Astrocyte of the spinal cord (primary cell): ENCODE measurements at places on chromosomes 1 and 21.

DNA sequence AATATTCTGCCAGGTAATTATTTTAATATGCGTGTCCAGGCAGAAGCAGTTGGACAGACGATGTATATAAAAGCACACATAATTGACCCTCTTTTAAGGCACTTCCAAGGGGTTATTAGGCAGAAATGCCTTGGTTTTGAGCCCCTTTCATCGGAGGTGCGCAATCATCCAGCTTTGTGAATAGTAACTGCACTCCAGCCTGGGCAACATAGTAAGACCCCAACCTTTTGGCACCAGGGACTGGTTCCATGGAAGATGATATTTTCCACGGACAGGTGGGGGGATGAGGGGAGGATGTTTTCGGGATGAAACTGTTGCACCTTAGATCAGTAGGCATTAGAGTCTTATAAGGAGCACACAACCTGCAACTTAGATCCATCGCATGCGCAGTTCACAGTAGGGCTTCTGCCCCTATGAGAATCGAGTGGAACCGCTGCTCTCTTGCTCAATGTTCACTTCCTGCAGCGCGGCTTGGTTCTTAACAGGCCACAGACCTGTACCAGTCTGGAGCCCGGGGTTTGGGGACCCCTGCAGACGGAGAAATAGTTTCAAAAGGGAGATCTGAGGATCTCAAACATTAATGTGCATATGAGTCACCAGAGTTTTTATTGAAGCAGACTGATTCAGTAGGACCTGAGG, 1.8 kb upstream of the MCOLN2 start:
- DNase-seq = peak; percentile 49

DNA sequence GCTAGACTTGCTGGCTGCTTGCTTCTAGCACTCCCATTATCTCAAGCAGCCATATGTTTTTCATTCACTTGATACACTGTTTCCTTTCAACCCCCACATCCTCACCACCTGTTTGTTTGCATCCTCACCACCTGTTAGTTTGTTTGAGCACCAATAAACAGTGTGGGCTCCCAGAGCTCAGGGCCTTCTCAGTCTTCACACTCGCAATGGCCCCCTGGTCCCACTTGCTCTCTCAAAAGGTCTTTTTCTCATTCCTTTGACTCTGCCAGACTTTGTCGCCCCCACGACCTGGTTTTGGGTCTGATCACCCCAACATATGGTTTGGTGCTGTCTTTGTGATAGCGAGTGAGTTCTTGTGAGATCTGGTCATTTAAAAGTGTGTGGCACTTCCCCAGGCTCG, 6.2 kb upstream of the PADI4 start:
- no peak for DNase-seq

- DNase-seq = no peak
These were observed 55.0 kb downstream of the FCRL5 start for GRCh38 chr1:157497284-157497683.

DNA sequence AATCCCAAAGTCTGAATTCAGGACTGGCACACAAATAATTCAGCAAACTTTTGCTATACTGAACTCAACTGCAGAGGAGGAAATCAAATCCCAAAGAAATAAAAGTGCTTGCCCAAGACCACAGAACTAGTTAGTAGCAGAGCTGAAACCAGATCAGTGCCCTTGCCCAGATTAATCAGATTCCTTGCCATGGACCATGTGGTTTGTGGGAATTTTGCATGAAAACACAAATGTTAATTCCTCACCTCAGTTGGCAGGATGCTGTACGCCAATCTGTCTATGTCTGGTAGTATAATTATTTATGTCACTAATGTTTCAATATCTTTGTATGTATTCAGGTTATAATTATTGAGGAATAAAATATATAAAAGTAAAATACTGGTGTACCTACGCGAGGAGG, 173.8 kb downstream of the DAB1 start:
- DNase-seq = no peak

DNA sequence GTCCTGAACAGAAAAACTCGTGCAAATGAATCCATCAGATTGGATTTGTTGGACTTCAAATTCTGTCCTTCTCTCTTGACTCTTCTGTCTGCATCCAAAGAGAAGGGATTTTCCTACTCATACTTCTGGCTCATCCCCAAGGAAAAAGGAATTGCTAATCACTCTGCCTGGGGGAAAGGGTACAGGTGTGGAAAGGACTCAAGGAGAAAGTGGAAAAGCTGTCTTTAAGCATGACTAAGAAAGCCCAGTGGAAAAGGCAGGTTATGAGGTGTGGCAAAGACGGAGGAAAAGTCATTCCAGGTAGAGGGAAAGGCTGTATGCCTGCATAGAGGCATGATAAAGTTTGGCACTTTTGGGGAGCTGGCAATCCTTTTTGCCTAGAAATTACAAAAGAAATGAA, 43.4 kb downstream of the PTGS2 start:
- DNase-seq = no peak

GRCh38 chr1:89429062-89429461, 65.2 kb downstream of the GBP6 start:
- DNase-seq = no peak

DNA sequence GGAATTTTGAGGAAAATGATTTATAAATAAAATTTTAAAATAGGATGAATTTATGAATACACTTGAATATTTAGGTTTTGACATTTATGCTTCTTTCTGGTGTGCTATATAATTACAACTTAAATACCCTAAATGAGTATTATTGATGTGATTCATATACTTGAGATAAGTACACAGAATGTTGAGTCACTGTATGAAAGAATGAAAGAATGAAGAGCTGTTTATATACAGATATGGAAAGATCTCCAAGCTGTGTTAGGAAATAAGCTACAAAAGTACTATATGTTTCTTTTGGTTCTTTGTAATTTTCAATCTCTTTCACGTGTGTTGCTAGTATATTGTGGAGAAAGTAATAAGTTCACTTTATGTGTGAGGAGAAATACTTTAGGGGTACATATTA, 147.2 kb downstream of the RASAL2 start:
- DNase-seq = peak; percentile 62

GRCh38 chr1:198939956-198940355, 301.1 kb downstream of the PTPRC start:
- DNase-seq = no peak

- peak; percentile 53 for DNase-seq
These were observed 61.8 kb upstream of the DAB1 start for GRCh38 chr1:57485643-57486042.

DNA sequence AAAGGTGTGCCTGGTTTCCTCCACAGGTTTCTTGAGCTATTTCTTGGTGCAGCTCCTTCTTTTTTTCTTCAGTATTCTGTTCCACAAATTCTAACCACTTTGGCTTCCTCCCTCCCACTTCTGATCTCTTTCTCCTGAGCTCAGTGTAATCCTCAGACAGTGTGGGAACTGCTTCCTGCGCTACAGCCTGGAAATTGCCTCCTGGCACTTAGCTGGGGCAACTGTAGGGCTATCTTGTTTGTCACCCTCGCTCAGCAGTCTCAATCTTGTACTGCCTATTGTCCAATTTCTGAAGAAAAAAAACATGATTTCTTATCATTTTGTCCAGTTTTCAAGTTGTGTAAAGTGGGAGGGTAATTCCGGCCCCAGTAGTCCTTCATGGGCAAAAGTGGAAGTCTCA, 24.0 kb upstream of the GALNT2 start:
- no peak for DNase-seq

DNA sequence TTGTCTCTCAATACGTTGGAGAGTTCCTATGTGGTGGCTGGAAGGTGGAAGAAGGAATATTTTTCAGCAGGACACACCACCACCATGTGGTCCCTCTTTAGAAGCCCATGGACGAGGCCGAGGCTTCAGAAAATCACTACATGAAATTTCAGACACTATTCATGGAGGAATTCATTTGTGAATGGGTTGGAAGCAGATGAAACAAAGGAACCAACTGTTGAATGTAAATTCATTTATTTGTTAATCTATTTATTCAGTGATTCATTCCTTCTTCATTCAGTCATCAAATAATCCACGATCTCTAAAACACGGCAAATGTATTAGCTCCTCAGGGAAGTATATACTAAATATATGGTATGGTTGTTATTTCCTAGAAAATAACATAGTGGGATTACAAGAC, 12.2 kb downstream of the SLC35F3 start:
- DNase-seq = peak; percentile 80

GRCh38 chr1:107515702-107516101, 374.9 kb downstream of the NTNG1 start:
- DNase-seq = no peak

DNA sequence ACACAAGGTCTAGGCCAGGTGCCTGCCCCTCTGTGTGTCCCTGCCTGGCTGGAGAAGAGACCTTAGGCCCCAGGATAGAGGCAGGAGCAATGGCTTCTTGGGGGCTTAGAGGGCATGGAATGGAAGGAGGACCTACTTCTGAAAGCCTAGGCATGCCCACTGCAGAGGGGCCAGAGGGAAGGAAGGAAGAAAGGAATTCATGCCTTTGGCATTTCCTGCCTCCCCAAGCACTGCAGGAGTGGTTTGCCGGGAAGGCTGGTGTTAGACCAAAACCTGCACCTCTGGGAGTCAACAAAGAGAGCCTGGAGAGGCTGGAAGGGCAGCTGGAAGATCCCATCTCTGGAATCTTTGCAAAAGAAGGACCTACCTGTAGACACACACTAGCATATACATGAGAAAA, 50.7 kb upstream of the KCNE2 start:
- no peak for DNase-seq

GRCh38 chr1:195899762-195900352, 708.4 kb downstream of the KCNT2 start:
- DNase-seq = peak; percentile 6

- peak; percentile 85 for DNase-seq
These were observed 16.2 kb upstream of the TTLL10 start for GRCh38 chr1:1157426-1157913.

DNA sequence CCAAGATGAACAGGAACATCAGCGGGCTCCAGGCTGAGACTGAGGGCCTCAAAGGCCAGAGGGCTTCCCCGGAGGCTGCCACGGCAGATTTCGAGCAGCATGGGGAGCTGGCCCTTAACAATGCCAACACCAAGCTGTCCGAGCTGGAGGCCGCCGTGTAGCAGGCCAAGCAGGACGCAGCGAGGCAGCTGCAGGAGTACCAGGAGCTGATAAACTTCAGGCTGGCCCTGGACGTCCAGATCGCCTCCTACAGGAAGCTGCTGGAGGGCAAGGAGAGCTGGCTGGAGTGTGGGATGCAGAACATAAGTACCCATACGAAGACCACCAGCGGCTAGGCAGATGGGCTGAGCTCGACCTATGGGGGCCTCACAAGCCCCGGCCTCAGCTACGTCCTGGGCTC, 823.4 kb upstream of the NEGR1 start:
- no peak for DNase-seq

DNA sequence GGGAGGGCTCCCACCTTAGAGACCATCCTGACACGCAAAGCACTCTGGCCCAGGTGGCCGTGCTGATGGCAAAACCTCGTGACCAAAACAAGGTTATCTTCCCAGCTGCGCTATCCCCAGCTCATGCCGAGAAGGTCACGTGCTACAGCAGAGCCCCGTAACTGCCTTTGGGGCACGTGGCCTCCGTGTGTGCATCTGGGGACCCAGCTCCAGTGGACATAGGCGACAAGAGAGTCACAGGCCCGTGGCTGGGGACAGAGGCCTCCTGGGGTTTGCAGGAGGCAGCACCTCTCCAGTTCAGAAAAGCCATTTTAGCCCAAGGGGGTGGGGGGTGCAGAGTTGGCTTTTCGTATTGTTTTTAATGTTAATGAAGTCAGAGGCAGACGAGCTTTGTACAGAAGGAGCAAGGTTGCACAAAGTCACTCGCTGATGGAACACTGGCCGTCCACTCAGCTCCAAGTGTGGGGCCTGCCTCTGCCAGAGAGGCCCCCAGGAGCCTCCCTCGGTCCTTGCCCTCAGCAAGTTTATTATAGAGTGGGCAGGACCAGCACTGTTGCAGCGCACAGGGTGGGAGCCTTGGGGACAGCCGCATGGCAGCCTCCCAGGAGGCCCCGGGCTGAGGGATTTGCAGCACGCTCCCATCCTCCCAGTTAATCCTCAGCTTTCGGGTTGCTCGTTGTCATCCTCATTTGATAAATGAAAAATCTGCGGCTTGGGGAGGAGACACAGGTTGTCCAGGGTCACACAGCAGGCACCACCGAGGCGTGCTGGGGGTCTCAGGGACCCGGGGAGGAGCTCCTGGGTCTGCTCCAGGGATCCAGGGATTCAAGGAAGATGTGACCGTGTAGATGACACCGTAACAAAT, 8.0 kb upstream of the PDE9A start:
- DNase-seq = no peak

DNA sequence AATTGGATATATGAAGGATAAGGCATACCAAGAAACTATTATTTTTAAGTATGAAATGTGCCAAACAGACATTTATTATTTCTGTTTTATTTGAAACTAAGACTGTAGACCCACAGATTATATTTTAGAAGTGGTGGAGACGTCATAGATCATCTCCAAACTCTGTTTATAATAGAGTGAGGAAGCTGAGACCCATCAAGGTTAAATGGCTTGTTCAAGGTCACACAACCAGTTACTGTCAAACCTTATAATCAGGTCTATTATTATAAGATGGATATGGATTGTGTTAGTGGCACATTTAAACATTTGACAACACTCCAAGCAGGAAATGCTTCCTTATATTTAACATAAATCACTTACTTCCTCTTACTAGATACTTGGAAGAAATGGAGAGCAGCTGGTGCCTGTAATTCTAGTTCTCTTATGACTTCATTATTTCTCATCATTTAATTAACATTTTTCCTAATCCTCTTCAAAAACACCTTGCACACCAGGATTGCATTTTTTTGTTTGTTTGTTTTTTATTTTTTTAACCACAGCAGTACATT, 117.0 kb downstream of the NEK7 start:
- DNase-seq = no peak

- peak; percentile 57 for DNase-seq
These were observed 635.7 kb downstream of the KIF26B start for GRCh38 chr1:245790441-245790840.

DNA sequence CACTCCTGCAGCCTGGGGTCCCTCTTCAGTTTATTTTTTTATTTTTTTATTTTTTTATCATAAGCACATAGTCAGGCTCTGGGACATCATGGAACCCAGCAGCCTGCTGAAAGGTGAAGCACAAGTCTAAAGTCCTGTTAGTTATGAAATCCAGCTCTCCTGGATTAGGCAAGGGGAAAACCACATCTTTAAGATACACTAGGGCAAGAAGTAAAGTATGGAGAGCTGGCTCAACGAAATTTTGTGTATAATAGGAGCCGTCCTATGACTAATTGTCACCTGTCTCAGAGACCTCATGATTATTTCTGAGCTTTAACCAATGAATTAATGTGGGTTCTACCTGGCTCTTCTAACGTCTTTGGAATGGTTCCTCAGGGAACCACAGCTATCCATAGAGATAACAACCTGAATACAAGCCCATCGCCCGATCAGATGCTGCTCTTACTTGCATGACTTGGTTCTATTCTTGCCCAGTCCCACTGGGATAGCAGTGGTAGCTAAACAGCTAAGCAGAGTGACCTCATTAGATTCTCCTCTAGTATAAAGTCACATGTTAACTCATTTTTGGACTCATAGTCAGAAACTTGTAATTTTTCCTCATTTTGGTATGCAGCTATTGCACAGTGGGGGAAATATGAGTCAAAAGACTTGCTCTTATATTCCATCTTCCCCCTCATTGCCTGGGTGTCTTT, 122.7 kb downstream of the LMO4 start:
- DNase-seq = no peak
